Fibroblast of gingiva (primary cell): ENCODE measurements at places on chromosomes 2 and 18.

GRCh38 chr18:47696870-47697269 lies 233.6 kb downstream of the SMAD2 start:
- no peak for DNase-seq

- DNase-seq, result peak; percentile 70
Measured at GRCh38 chr2:217429981-217430500, 570.2 kb upstream of the TNP1 start.

DNA sequence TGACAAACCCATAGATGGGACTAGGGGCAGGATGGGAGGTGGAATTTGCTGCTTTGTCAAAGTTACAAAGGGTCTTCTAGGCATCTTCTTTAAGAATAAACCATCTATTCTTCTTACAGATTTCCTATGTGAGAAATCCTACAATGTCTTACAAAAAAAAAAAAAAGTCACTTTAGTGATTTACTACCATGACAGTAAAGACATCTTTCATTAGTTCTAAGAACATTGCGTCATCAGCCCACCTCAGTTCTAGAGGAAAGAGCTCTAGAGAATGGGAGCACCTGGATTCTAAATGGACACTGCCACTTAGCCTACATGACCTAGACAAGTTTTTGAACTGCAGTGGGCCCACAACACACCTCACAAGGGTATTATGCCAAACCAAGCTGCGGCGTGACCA lies 172.0 kb downstream of the MYO5B start:
- DNase-seq, result no peak

DNA sequence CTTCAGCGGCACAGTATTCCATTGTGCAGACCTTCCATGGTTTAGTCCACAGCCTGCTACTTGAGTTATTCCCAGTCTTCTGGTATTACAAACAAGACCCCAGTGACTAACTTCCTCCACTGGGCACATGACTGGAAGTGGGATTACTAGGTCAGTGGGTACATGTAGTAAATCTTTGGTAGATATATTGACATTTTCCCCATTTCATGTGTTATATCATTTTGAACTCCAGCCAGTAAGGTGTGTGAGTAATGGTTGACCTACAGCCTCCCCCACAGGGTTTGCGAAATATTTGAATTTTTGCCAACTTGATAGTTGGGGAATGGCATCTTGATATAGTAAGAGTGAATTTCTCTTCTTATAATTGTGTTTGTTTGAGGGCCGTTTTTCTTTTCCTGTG lies 58.8 kb downstream of the RNF144A start:
- no peak for DNase-seq

DNA sequence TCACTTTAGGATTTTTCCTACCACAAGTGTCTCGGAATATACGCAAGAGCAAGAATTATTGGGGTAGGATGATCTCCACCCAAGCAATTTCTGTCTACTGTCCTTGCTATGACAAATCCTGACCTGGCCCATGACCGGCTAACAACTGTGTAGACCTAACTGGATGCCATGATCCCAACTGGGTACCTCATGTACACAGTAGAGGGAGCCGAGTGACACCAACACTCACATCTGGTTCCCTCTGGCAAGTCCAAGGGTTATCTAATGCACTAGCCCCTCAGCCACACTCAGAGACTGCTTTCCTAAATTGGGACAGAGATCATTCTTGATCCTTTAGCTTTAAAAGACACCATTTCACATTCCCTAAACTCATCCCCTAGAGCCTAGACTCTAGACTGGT lies 60.7 kb upstream of the ZNF532 start:
- no peak for DNase-seq

GRCh38 chr2:86350751-86351150 lies 13.3 kb upstream of the REEP1 start:
- DNase-seq, result no peak

GRCh38 chr2:237542001-237542704 lies 24.2 kb upstream of the PRLH start:
- DNase-seq, result no peak

DNA sequence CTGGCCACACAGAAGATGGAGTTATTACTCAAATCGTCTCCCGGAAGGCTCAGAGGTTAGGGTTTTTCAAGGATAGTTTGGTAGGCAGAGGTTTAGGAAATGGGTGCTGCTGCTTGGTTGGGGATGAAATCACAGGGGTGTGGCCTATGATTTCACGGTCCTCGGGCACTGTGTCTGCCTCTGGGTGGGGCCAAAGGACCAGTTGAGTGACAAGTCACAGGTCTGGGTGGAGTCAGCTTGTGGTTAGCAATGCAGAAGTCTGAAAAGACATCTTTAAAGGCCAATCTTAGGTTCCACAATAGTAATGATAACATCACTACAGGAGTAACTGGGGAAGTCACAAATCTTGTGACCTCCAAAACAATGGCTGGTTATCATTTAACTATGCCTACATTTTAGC lies 387.8 kb downstream of the ZNF521 start:
- DNase-seq, result peak; percentile 30

- no peak for DNase-seq
Measured at GRCh38 chr18:9065864-9066263, 36.6 kb upstream of the NDUFV2 start.

GRCh38 chr2:168705534-168706470 lies 96.6 kb upstream of the NOSTRIN start:
- peak; percentile 42 for DNase-seq

- DNase-seq, result no peak
Measured at GRCh38 chr2:143312441-143312840, 183.2 kb downstream of the ARHGAP15 start.

- no peak for DNase-seq
Measured at GRCh38 chr2:21404827-21405625, 281.3 kb downstream of the TDRD15 start.

- no peak for DNase-seq
Measured at GRCh38 chr2:222656526-222657446, 894 bp upstream of the FARSB start.

GRCh38 chr2:84815146-84815545 lies 65.7 kb downstream of the TRABD2A start:
- DNase-seq, result peak; percentile 15

- no peak for DNase-seq
Measured at GRCh38 chr2:239787538-239788050, 237.5 kb downstream of the NDUFA10 start.

DNA sequence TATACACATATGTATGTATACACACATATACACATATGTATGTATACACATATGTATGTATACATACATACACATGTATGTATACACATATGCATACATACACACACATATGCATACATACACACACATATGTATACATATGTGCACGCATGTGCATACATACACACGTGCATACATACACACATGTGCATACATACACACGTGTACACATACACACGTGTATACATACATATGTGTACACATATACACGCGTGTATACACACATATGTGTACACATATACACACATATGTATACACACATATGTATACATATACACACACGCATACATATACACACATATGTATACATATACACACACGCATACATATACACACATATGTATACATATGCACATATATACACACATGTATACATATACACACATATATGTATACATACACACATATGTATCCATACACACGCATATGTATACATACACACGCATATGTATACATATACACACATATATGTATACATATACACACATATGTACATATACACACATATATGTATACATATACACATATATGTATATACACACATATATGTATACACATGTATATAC lies 21.5 kb downstream of the NABP1 start:
- peak; percentile 24 for DNase-seq

DNA sequence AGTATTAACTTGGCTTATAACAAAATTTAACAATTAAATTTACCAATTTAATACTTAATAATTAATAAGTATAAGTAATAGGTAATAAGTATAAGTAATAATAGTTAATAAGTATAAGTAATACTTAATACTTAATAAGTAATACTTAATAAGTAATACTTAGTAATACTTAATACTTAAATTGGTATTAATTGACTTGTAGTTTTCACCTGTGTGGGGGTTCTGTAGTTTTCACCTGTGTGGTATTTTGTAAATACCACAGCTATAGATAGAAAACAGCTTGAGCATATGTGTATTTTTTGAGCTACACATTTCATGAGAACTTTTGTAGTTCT lies 55.4 kb downstream of the MAPRE2 start:
- DNase-seq, result no peak

DNA sequence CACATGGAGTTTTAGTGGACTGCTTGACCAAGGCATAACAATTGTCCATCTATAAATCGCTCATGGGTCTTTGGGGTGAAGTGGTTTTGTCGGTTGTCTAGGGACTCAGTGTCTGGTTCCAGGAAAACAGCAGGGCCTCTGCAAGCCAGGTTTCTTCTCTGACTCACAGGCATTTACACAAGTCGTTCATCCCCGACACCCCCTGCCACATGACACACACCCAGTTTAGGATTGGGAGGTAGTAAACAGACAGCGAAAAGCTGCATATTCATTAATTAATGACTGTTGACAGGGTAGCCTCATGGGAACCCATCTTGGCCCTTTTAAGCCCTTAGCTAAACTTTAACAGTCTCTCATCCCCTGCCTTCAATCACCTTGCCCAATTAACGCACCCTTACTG lies 194.8 kb upstream of the ACVR2A start:
- no peak for DNase-seq

GRCh38 chr2:20490300-20491181 lies 43.7 kb downstream of the RHOB start:
- DNase-seq, result peak; percentile 22

GRCh38 chr2:230713331-230714135 lies 891 bp downstream of the CAB39 start:
- no peak for DNase-seq

DNA sequence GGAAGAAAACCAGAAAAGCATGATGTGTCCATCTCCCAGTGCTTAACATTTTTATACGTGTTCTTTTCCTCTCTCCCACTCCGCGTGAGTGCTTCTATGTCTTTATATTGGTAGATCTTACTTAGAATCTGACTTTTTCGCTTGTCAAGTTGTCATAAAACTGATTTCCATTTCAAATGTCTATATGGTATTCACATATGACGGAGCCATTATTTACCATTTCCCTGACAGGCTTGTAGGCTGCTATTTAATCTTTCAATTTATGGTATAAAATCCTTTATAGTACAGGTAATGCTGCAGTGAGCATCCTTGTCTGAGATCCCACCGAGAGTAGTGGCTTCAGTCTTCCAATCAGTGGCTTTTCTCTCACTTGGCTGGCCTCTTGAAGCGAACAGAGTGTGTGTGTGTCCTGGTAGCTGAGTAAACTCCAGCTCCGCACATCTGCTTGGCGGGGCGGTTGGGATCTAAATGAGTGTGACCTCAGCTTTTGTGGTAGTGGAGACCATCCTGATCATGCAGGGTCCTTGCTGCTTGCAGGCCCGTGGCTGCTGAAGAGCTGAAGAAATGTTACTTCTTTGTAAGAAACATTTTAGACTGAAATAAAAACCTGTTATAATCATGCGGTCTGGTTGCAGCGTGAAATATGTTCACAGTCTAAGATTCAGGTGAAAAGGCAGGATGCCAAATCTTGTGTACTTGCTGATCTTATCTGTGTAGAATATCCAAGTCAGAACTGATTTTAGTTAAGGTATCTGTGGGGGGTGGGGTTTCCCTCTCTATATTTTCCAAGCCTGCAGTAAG lies 40.2 kb downstream of the INPP4A start:
- no peak for DNase-seq

DNA sequence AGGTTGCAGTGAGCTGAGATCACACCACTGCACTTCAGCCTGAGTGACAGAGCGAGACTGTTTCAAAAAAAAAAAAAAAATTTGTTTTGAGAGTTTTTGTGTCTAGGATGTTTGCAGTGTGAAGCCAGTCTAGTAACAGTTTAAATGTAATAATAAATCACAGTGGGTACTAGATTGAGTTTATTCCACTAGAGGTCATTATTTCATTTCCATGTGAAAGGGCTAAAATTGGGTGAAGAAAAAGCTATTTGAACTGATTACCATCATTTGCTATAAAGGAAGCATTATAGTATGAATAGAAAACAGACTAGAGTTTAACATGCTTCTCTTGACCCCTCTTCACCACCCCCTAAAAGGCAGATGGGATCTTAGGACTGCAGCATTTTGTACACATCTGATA lies 20.3 kb downstream of the SNRPD1 start:
- no peak for DNase-seq

DNA sequence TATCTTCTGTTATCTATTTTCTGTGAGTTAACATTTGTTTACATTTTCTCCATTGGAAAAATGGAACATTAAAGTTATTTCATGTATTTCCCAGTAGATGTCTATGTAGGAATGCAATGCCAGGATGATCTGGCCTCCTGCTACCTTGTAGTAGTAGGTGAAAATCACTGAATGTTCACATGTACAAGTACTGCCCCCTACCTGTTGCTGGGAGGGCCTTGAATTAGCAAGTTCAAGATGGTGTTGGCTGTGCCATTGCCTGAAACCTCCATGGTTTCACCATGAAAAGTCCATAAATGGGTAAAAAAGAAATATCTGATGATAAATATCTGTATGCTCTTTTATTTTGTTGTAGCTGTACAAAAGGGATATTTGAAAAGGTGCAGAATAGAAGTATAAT lies 30.7 kb downstream of the XRCC5 start:
- DNase-seq, result no peak

- peak; percentile 85 for DNase-seq
Measured at GRCh38 chr2:42809819-42810120, 17.4 kb upstream of the HAAO start.

DNA sequence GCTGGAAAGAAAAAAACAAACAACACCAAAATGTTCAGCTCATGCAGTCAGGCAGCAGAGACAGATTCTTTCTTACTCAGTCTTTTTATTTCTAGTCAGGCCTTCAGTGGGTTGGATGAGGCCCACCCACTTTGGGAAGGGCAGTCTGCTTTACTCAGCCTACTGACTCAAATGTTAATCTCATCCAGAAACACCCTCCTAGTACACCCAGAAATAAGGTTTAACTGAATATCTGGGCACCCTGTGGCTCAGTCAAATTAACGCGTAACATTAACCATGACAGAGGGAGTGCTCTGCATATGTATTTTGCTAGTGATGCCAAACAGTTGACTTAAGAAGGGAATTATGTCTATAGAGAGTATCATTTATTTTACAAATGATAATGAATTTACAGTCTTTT lies 401.6 kb downstream of the PARD3B start:
- no peak for DNase-seq

- DNase-seq, result no peak
Measured at GRCh38 chr2:68225119-68225632, 27.2 kb downstream of the PPP3R1 start.

GRCh38 chr2:15836689-15837610 lies 103.4 kb upstream of the MYCN start:
- DNase-seq, result no peak

DNA sequence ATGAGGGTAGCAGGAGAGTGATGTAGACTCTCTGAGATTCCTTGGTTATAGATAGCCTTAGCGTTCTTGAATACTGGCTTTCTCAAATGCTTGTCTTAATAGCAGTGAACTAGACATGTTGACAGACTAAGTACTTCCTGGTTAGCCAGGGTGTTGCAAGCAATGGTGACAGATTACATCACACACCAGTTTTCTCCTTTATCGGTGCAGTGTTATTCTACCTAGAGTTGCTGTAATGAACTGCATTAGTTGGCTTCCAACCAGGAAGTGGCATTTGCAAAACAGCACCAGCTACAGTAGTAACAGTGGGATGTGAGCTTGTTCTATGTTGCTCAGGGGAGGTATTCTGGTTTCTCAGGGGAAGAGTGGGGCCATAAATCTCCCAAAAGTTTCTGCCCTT lies 582.2 kb upstream of the DDX18 start:
- no peak for DNase-seq

- DNase-seq, result no peak
Measured at GRCh38 chr18:36514778-36515177, 217.3 kb downstream of the FHOD3 start.

GRCh38 chr2:12176623-12177454 lies 430.4 kb downstream of the LPIN1 start:
- no peak for DNase-seq

GRCh38 chr18:3321133-3321812 lies 59.3 kb downstream of the MYL12B start:
- DNase-seq, result peak; percentile 50
